Activated CD8-positive, alpha-beta memory T cell treated with anti-CD3 and anti-CD28 coated beads, Interleukin-2, amount 10 ng/mL, durations not matched to agents 7 days and 5 days (primary cell): ENCODE measurements at places on chromosomes 4 and X. TPM values are rescaled to one million over a fixed set of nuclear protein-coding genes. Genes with fewer than 3 reads are reported as not detected.

ZCCHC13 gene
- total RNA-seq, result not detected

SLC9B1 gene
- 1.2 TPM for total RNA-seq

APBB2 gene
- 13.6 TPM for total RNA-seq

DNAAF6 gene
- total RNA-seq, result not detected

C4orf46 gene
- total RNA-seq, result 20.2 TPM

TMSB15C gene
- total RNA-seq, result 4.6 TPM

DOK7 gene
- total RNA-seq, result not detected

TLR2 gene
- not detected for total RNA-seq

MCTS1 gene
- total RNA-seq, result 57.6 TPM

TCP11X2 gene
- not detected for total RNA-seq

HTR2C gene
- total RNA-seq, result not detected

ATOH1 gene
- not detected for total RNA-seq

AMER1 gene
- 3.6 TPM for total RNA-seq

PASD1 gene
- total RNA-seq, result not detected

AKAP4 gene
- not detected for total RNA-seq

SH2D1A gene
- total RNA-seq, result 47.0 TPM

CT45A10 gene
- total RNA-seq, result not detected

TCEAL6 gene
- not detected for total RNA-seq

SOX3 gene
- not detected for total RNA-seq

PPEF1 gene
- not detected for total RNA-seq

PAGE5 gene
- total RNA-seq, result 0.47 TPM

FSTL5 gene
- not detected for total RNA-seq

USP26 gene
- not detected for total RNA-seq

ARMCX1 gene
- 0.26 TPM for total RNA-seq
